ENCODE measurements at places on chromosomes 5 and 9.

DNA sequence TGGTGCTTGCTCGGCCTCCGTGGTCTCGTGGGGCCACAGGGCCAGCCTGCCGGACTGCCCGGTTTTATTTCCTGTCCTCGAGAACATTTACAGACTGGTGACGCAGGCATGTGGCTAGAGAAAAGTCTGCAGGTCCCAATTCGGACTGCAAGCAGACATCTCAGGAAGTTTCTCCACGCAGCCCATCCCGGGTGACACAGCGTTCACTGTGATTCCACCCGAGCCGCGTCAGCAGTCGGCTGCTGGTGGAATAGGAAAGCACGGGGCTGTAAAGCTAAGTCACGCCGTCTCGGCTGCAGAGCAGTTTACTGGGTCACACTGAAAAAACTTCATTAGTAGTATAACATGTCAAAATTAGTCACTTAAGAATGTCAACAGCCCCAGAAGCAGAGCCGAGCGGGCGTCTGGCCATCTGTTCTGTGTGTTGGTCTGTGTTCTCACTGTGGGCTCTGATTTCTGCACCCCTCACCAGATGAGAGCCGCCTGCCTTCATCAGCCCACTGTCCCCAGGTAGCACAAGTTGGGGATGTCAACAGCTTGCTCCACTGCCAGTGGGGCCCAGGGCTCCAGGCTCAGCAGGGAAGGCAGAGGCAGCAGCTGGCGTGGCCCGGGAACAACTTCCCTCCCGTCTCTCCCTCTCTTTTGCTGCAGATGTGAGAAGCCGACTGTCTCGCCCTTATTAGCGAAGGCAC is 363.7 kb downstream of the IRX2 start:
- no peak for DNase-seq

DNA sequence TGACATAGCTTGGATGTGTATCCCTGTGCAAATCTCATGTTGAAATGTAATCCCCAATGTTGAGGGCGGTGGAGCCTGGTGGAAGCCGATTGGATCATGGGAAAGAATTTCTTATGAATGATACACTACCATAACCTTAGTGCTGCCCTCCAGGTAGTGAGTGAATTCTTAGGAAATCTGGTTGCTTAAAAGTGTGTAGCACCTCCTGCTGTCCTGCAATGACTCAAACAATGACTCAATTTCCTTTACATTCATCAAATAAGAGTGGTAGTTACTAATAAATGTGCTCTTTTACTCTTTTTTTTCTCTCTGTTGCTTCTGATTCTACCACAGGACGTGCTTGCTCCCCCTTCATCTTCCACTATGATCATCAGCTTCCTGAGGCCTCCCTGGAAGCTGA is 1696.0 kb upstream of the CDH9 start:
- no peak for DNase-seq

DNA sequence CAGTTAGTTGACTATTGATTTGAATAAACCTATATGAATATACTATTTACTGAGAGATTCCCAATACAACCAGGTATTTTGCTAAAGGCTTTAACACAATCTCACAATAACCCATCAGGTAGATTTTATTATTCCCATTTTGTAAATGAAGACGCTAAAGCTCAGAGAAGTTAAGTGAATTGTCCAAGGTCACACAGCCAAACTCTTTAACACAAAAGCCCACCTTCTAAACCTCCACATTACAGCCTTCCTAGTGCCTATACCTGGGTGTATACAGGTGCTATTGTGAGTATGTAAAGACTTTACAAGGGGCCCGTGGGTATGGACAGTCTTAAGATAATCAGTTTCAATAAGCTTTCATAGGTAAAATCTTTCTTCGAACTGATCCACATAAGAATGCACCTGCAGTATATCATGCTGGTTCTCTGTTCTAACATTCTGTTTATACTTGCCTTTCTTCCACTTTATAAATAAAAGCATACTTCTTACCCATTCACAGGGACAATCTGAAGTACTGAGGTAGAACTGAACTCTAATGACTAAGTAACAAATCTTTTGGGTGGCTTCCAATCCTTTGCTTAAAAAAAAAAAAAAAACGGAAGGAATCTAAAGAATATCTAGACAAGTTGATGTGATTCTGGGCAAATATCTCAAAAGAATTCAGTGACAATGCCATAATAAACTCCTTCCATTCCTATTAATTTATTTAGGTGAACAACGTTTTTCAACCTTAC is 59.1 kb downstream of the PJA2 start:
- DNase-seq: no peak

DNA sequence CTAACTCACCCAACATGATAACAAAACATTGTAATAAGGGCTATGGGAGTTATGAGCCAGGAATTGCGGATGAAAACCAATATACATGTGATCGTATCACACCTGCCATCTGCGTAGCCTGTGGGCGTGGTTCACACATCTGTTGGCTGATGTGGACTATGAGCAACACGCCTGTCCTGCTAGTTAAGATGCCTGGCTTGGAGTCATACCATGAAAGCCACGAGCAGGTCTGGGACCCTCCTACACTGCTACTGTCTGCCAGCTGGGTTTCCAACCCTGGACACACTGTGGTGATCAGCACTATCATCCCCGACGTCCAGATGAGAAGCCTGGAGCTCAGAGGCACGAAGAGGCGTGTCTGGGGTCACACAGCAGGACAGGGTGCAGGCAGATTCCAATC is 40.2 kb downstream of the STK10 start:
- no peak for DNase-seq

- DNase-seq: peak; percentile 13
Measured at GRCh38 chr9:13088720-13089427, 190.6 kb downstream of the MPDZ start.

DNA sequence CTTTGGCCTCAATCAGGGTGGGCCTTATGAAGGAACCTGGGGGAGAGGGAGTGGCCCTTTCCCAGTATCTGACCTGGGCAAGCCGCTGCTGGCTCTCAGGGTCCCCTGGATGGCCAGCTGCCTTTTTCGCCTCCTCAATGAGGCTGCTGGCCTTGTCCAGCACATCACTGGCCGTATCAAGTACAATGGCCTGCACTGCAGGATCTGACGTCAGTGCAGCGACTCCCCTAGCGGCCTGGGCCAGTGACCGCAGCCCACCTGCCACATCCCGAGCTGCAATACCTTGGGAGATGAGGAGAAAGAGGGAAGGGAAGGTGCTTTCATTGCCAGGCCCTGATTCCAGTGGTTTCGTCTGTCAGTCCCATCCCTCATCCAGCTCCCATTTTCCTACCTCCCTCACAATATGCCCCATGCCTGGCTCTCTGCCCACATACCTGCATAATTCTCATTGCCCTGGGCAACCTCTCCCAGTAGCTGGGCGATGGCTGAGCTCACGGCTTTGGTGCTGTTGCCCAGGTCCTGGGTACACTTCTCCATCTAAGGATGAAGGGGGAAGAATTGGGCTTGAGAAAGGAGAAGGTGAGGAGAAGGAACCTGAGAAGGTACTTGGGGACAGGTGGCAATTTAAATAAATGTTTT is 19.1 kb downstream of the TLN1 start:
- no peak for DNase-seq

DNA sequence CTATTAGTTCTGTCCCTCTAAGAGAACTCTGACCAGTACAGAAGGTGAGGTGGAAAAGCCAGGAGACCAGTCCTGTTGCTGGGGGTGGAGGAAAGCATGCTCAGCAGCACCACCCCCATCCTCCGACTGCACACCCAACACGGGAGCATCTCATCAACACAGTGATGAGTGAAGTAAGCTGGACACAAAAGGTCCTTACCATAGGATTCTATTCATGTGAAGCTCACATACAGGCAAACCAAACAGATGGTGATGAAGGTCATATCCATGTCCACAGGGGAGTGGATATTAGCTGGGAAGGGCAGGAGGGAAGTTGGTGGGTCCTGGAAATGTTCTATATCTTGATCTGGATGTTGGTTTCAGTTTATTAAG is 14.8 kb upstream of the MARCHF6 start:
- no peak for DNase-seq

DNA sequence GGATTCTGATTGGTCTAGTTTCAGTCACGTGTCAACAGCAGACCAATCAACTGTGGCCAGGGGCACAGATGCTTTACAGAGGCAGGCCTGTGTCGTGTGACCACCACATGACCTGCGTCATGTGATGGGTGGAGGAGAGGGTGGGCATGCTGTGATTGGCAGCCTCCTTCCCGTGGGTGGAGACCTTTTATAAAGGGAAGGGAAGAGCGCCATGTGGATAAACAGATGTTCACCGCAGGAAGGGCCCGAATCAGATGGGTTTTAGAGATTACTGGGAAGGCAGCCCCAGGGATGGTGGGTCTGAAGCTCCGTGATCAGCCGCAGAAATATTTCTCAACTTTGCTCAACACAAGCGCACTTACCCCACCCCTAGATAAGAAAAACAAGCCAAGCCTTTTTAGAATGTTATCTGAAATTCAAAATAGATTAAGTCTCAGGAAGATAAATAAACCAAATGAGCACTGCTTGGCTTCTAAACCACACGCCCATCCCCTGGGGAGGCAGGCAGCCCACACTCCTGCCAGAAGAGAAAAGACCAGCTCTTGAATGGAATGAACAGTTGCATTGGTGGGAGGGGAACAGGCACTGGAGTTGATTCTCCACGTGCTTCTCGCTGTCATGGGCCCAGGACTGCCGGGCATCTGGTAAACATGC is 43.6 kb downstream of the ROPN1L start:
- DNase-seq: peak; percentile 94

DNA sequence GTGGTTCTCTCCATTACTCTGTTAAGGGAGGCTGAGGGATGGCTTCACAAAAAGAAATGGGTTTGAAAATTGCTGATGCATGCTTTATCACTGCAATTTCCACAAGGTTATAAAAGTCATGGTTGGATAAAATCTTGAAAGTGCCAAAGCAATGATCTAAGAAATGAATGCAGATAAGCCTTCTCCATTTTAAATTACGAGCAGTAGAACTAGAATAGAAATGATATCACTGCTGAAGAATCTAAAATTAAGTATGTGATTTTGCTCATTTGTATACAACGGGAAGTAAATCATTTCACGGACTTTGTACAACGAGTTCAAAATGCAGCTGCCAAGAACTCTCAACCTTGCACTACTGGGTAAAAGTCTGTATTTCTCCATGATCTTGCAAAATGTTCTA is 299.0 kb downstream of the PRELID2 start:
- DNase-seq: no peak

DNA sequence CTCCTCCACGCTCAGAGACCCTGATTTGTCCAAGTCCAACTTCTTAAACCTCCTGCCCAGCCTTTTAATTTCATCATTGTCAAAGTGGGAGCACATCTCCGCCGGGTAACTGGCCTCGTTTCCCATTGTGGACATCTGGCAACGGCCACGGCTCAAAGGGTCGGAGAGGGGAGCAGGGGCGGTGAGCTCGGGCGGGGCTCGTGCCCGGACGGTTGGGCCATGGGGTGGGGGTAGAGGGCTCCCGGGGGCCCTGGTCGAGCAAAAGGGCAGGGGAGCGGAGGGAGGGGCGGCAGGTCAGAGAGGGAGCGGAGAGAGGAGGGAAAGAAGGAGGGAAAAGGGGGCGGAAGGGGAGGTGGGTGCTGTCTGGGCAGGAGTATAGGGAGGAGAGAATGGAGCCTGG is at the start of gene PPP3R2:
Gene PPP3R2, minus strand, starts transcription at position 174 of the 400 bp plus-strand sequence. Its CDS starts 48 bp downstream, at position 126.
- DNase-seq: no peak

DNA sequence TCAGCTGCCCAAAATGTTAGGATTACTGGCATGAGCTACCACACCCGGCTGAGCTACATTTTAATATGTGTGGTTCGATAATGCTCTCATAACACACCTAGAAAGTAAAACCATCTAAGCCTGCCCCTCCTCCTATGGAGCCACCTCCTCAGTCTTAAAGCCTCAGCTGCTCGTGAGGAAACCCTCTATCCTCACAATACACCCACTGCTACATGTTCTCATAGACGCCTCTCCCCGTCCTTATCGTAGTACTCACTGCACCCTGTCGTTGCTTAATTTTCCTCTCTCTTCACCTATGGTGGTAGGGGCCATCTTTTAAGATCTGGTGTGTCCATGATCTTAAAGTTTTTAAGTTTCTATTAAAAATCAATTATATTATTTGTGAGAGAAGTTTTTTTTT is 72.9 kb downstream of the RCL1 start:
- DNase-seq: no peak

GRCh38 chr5:6713274-6714225 is at the start of gene TENT4A:
Gene TENT4A, plus strand, starts transcription at chr5:6713432. Its CDS starts 552 bp downstream, at chr5:6713984.
- no peak for DNase-seq

- no peak for DNase-seq
Measured at GRCh38 chr5:130092991-130093390, 188.7 kb downstream of the CHSY3 start.

DNA sequence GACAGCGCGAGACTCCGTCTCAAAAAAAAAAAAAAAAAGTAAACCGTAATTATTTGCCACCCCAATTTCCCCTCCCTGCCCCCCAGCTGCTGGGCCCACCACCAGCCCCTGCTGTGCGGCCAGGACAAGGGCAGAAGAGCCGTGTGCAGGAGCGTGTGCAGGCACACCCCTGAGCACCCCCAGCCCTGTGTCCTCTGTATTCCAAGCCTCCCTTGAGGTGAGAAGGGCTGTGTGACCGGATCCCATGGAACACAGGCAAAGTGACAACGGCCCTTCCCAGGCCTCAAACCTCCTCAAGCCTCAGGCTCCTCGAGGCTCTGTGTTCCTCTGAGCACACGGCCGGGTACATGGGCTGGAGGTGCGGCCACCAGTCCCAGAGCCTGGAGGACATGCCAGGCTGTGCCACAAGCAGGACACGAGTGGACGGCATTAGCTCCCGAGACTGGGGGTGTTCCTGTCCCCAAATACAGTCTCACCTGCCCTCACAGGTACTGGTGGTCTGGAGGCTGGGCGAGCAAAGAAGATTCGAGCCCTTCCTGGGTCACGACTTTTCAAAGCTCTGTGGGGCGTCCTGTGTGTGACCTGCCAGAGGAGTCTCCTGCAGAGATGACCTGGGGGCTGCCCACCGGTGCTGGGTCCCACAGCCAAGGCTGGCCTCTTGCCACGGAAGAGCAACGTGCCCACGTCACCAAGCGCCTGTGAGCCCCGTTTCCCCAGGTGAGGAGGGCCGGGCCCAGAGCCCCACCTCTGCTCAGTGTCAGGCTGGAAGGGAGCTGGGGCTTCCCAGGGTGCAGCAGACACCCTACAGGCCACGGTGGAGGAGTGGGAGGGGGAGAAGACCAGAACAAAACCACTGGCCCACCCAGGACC is 47.1 kb upstream of the SIMC1 start:
- no peak for DNase-seq

- no peak for DNase-seq
Measured at GRCh38 chr5:80414113-80414512, 6.2 kb downstream of the ZFYVE16 start.

- no peak for DNase-seq
Measured at GRCh38 chr5:58543723-58544122, 39.2 kb upstream of the RAB3C start.

GRCh38 chr9:127116957-127117356 is 5.5 kb downstream of the ANGPTL2 start:
- DNase-seq: no peak

DNA sequence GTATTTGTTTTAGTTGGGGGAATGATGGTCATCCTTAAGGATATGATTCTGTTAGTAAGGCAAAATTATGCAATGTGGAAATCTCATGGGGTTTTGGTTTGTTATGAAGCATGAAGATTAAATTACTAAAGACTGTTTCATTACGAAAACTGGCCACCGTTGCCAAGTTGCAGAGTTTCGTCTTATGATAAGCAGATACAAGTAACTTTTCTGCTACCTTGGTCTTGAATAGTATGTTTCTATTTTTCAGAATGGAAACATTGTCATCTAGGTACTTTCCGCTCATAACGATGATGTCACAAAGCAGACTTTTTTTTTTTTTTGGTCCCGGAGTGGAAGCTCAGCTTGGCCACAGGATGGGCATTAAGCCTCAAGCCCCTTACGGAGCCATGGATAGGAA is 4.2 kb downstream of the CCNI2 start:
- DNase-seq: no peak

GRCh38 chr9:5800969-5801738 is 31.8 kb downstream of the ERMP1 start:
- no peak for DNase-seq

GRCh38 chr5:72407078-72407477 is 86.9 kb downstream of the PTCD2 start:
- DNase-seq: no peak

All from AG04450 (cell line).